ENCODE measurements at places on chromosomes 1 and 21.

DNA sequence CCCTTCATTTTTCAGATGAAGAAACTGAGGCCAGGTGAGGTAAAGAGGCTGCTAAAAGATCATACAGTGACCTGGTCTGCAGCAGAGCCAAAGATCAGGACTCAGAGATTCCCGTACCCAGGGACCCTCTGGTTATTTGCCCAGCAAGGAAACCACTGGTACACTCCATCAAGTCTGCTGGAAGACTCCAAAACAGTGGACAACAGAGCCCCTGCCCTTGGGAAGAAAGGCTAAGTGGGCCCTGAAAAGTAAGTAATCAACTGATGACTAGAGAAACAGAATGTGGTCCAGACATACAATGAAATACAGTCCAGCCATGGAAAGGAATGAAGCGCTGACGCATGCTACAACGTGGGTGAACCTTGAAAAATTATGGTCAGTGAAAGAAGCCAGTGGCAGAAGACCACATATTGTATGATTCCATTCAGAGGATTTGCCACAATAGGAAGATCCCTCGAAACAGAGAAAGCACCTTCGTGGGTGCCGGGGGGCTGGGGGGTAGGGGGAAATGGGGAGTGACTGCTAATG, 106.4 kb downstream of the ETS2 start:
- DNase-seq = no peak

DNA sequence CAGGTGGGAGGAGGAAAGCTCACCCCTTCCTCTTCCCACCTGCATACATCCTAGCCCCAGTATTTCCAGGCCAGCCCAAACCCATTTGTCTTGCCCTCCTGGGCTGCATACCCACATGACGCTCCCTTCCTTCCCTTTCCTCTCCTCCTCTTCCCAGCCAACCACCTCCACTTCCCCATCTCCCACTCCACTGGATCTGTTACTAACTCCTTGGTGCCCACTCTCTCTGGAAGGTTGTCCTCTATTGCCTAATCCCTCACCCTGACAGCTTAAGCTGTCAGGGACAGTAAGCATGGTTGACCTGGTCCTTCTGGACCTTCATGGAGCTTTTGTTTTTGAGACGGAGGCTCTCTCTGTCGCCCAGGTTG, 23.0 kb upstream of the SYNC start:
- DNase-seq = no peak

DNA sequence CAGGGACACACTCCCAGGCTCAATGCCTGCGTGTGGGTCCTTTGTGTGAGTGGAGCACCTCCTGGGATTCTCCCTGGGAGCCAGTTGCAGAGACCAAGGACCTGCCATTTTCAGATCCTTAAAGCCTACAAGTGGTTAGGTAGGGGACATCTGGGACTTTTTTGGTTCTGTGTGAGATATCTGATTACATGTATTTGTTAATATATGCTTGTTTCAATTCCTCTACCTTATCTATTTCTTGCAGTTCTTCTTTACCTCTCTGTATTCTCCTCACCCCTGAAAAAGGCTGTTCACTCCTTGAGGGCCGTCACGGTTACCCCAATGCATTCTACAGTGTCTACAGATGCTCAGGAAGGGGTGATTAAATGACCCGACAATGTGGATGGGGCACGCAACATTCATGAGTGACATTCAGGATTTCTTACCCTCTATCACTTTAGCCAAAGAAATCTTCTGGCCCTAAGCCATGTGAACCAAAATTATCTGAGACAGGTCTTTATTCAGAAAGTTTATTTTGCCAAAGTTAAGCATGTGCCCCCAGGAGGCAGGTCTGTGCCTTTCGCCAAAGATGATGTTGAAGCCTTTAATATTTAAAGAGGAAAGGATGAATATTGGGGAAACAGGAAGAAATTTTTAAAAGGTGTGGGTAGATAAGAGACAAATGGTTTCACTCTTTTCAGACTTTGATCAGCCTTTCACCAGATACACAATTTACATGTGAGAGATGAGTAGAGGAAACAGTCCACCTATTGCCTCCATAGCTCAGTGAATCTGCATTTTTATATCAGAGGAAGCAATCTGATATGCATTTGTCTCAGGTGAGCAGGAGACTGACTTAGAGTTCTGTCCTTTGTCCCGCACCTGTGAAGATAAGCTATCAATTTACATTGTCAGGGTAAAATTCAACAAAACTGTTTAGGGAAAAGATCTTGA, 44.6 kb upstream of the MPZL1 start:
- no peak for DNase-seq

DNA sequence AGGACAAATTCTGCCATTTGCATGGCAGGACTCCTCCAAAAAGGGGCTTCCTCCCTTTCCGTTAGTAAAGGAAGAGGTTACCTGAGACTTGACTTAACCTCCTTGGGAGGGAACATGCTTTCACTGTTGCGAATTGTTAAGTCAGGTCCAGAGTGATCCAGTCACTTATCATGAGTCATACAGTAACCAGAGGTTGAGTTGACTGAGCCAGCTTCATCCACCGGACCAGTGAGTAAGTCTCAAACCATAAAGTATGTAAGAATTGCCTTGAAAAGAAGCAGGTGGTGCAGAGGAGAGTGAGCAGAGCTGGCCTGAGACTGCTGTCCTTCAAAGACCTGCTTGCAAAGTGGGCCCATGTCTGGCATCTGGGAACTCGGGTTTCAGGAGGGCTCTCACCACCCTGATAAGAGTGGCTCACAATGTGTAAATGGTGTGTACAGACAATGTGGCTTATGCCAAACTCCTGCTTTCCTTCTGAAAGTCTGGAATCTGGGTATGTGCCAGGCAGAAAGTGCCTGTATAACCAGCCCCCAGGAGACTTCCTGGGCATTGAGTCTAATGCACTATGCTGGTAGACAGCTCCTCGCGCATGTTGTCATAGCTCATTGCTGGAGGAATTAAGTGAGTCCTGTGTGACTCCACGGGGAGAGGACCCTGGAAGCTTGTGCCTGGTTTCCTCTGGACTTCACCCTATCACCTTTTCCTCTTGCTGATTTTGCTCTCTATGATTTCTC, 84.3 kb upstream of the KLHDC7A start:
- no peak for DNase-seq

GRCh38 chr1:202046748-202047708, 36.6 kb downstream of the ELF3 start:
- no peak for DNase-seq

DNA sequence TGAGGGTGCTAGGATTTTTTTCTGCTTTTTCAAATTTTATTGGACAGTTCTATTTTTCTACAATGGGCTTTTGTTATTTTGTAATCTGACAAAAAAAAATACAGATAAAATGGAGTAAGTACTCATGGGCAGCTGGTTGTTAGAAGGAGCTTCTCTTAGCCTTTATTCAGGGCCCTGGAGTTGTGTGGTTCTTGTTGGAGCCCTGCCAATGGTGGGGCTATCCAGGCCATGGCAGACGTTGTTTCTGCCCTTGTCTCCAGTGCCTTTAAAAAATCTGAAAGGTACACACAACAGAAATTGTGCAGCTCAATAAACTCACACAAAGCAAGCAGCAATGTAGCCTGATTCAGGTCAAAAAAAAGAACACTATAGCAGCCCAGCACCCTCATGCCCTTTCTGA, 153.5 kb upstream of the GALNT2 start:
- no peak for DNase-seq

GRCh38 chr1:3186526-3186921, 117.5 kb downstream of the PRDM16 start:
- DNase-seq = no peak

DNA sequence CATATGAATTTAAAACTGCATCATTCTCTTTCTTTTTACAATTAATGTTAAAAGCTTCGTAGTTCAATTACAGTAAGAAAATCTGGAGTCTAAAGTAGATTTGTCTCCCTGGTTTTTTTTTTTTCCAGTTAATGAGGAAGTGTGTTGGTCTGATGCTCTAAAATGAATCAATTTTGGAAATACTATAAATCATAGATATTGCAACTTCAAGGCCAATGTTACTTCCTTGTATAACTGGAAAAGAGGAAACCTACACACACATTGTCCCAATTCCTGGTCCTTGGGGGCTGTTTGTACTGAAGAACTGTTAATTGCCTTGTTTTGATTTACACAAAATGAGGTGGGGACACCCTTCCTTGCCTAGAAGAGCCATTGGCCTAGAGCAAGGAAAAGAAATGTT, 107.2 kb downstream of the RGS2 start:
- no peak for DNase-seq

DNA sequence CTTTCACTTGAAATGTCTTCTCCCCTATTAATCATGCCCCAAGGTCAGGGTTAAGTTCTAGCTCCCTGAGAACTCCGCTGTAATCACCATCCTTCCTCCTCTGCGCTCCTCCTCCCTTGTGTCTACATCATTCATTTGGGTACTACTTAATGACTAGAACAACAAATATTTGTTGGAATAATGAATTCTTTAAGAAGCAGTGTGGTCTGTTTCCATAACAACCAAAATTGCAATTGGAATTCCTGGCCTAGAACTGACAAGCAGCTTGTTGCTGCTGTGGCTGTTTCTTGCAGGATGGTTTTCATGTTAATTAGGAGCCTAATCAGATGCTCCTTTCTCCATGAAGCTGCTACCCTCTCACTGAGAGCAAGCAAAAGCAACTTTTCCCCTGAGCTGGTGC, 192.5 kb downstream of the ZZZ3 start:
- DNase-seq = no peak

- DNase-seq = no peak
These were observed 29.2 kb upstream of the OR2B11 start for GRCh38 chr1:247487057-247487456.

- peak; percentile 90 for DNase-seq
These were observed 78.4 kb downstream of the SMYD3 start for GRCh38 chr1:246428542-246429308.

DNA sequence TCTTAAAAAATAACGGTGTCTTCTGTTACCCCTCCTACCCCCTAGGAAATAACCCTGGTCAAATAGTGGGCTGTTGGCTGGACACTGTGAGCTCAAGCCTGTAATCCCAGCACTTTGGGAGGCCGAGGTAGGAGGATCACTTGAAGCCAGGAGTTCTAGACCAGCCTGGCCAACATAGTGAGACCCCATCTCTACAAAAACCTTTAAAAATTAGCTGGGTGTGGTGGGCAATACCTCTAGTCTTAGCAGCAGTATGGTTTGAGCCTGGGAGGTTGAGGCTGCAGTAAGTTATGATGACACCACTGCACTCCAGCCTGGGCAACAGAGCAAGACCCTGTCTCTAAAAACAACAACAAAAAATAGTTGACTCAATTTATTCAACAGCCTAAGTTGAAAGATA, 453.7 kb downstream of the SIPA1L2 start:
- DNase-seq = no peak

DNA sequence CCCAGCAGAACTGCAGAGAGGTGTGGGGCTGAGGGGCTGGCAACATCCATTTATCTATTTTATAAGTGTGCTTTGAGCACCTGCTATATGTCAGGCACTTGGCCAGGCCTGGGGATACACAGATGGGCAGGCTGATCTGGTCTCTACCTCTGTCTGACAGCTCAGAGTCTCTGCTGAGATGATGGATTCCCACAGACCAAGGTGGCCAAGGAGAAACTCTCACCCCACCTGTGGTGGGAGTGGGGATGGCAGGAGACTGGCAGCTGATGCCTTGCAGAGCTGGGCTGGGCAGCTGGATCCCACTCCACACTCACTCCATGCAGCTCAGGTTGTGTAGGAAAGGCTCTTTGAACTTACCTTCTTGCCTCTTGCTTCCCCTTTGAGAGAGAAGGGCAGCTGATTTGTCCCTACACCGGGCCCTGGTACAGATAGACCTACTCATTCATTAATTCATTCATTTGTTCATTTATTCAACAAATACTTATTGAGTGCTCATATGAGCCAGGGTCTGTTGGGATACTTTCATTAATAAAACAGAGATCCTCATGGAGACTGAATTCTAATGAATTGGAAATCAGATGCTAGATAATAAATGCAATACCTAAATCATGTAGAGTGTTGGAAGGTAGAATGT, 9.0 kb downstream of the ADORA1 start:
- DNase-seq = no peak

DNA sequence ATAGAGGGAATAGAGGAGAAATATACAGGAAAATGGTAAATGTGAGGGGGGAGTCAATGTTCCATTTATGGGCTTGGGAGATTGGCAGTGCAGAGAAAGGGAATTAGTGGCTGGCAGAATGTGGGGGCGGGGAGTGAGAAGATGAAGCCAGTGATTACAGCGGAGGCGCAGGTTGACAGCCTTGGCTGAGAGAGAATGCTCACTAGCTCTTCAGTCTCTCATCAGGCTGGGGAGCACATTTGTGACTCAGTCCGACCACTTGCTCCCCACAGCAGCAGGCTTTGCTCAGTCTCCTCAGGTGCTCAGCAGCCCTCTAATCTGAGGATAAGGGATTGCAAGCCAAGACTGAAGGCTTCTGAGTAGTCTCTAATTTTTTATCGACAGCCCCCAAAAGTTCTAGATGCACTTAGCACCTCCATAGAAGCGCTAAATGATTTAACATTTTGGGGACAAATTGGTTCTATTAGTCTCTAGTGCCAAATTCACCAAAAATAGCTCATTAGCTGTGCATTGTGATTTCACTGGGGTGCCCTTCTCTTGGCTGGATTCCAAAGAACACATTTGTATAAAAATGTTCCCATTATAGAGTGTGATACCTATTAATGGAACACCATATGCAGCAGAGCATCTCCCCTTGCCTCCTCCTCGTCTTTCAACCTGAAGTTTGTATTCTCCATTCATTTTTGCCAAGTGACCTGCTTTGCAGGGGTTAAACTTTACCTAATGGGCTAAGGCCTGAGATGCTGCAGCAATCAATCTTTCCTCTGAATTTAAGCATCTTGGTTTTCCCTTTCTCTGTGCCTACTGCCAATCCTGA, 191.8 kb downstream of the ZNF326 start:
- DNase-seq = no peak

GRCh38 chr1:113647164-113647563, 112.1 kb downstream of the PHTF1 start:
- DNase-seq = no peak

DNA sequence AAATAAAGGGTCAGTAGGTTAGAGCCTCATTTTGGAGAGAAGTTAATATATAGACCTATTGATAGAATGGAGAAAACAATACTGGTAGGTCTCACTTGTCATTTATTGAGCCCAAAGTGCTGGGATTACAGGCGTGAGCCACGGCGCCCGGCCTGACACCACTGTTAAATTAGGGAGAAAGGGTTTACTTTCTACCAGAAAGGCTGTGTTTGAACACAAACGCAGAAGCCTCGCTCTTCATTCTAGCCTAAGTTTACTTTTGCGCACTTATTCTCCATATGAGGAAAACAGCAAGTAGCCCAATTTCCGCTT, 710 bp upstream of the PRPF3 start:
- DNase-seq = no peak

GRCh38 chr21:33997436-33997835, 75.9 kb upstream of the MRPS6 start:
- no peak for DNase-seq

GRCh38 chr21:23398726-23399125, 2208.6 kb downstream of the MRPL39 start:
- DNase-seq = no peak

DNA sequence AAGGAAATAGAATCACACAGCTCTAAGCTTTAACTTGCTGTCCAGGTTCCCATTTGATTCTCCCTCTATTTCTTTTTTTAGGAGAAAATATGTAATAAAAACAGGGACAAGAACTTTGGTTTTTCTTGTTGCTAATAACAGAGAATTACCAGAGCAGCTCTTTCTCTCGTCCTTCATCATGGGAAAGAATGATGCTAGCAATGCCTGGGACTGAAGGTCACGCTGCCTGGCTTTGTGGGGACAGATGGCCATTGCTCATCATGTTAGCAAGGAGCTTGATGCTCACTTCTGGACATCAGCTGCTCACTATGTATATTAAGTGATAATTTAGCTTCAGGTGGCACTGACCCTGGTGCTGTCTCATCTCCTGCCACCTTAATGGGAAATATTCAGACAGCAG, 77.3 kb upstream of the AKT3 start:
- DNase-seq = no peak
